ENCODE measurements at places on chromosomes 7 and 10.

- DNase-seq = no peak
These were observed 25.1 kb upstream of the ABLIM1 start for GRCh38 chr10:114683162-114683561.

GRCh38 chr10:110978204-110978603 lies 58.8 kb downstream of the SHOC2 start:
- no peak for DNase-seq

- DNase-seq = no peak
These were observed 216.7 kb upstream of the PHF14 start for GRCh38 chr7:10756981-10757380.

GRCh38 chr7:32318300-32319011 lies 171.7 kb downstream of the LSM5 start:
- no peak for DNase-seq

DNA sequence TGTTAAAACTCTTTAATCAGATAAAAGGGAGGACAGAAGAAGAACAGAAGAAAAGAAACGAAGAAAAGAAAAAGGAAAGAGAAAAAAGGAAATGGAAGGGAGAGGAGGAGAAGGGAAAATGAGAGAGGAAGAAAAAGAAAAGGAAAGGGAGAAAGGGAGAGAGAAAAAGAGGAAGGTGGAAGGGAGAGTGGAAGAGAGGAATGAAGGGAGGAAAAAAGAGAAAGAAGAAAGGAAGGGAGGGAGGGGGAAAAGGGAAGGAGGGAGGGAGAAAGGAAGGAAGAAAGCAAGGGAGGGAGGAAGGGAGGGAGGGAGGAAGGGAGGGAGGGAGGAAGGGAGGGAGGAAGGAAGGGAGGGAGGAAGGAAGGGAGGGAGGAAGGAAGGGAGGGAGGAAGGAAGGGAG lies 305.7 kb downstream of the CALN1 start:
- no peak for DNase-seq

DNA sequence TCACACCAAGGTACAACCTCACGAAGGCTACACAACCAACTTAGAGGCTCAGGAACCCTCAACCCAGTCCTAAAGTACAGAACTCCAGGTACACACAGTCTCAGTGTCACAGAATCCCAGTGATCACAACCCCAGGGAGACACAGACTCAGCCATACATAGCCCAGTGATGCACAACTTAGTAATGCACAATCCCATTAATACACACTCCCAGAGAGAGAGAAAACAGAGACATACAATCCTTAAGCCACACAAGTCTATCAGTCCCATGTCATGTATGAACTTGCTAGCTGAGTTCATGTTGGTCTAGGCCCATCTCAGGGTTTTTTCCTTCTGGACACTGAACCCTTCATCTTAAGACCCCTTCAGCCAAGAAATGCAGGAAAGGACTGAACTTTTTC lies 4.6 kb downstream of the KCNIP2 start:
- DNase-seq = no peak

DNA sequence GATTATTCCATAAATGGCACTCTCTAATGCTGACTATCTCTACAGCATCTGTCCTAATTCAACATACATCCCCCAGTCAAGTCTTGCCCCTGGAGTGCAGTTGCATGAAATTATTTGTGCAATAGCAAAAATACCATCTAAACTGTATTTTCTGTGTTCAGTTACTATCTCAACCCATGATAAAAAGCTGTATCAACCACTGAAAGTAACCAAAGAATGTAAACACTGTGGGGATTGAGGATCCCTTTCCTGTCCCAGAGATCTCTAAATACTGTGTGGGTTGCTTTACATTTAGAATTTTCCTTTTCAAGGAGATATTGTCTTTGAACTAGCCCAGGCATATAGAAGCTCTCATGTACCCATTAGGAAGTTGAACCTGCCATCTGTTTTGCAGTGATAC lies 23.9 kb upstream of the DGKI start:
- no peak for DNase-seq

DNA sequence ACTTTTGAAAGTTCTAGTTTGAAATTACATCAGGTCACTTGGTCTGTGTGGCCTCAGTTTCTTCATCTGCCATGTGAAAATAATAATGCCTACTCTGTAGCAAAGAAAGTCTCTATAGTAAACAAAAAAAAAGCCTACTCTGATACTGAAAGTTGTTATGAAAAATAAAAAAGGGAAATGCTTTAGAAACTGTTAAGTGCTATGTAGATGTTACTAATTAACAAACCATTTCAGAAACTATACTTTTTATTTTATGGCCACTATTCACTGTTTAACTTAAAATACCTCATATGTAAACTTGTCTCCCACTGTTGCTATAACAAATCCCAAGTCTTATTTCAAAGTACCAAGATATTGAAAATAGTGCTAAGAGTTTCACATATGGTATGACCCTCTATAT lies 50.6 kb downstream of the CFTR start:
- DNase-seq = no peak

GRCh38 chr10:89421018-89421476 lies 6.7 kb downstream of the IFIT5 start:
- no peak for DNase-seq

DNA sequence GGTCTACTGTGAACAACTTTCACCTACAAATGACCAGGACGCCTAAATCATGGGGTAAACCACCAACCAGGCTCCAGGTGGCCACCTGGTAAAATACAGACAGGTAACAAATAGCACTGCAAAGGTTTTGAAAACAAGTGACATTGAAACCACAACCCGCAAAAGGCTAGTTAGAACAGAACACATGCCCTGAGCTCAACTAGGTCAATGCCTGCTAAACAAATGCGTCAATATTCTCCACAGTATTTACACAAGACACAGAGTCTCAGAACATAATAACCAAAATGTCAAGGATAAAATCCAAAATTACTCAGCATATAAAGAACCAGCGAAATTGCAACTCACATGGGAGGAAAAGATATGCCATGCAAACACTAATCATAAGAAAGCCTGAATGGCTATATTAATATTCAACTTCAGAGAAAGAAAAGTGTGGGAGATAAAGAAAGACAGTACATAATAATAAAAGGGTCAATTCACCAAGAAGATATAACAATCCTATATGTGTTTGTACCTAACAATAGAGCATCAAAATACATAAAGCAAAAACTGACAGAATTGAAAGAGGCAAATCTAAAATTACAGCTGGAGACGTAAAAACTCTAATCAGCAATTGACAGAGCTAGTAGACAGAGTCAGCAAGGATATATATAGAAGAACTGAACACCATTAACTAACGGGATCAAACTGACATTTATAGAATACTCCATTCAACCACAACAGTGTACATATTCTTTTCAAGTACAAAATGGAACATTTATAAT lies 47.6 kb downstream of the SMURF1 start:
- no peak for DNase-seq

DNA sequence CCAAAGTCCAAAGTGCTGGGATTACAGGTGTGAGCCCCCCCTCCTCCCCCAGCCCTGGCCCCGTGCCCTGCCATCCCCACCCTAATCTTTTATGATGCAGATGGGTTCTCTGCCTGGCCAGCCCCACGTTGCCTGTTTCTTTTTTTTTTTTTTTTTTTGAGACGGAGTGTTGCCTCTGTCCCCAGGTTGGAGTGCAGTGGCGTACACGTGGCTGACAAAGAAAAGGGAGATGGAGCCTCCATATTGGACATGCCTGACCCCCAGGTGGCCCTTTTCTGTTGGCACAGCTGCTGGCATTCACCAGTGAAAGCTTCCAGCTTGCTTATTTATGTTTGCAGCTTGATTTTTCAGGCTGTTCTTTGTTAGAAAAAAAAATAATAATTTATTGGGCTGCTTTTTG lies 235.3 kb downstream of the CCDC3 start:
- no peak for DNase-seq

DNA sequence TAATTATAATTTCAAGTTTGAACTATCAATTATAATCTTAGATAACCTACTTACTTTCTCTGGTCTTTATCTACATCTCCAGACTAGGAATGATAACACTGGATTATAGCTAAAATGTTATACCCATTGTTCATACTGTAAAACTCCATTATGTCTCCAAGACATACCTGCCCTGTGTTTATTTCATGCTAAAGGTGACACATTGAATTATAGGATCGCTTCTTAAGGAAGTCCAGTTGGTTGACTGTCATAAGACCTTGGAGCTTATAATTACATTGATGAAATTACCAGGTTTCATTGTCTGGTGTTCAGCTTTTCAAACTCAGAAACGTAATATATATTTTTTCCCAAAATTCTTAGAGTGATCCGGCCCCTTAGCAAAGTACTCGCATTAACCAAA lies 15.5 kb upstream of the HERC4 start:
- DNase-seq = no peak

DNA sequence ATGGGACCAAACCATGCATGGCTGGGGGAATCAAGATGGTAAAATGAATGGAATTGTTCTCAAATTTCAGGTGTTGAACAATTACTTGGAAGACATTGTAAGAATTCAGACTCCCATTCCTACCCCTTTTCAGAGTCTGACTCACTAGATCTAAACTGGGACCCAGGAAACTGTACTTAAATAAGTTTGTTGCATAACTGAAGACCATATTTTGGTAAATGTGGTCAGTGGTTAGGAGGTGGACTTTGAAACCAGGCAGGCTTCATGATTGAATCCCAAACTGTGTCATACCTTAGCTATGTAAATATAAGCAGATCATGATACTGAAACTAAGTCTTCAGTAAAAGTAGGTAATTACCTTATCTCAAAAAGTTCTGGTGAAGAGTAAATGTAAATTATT lies 41.7 kb downstream of the ZWINT start:
- DNase-seq = no peak

DNA sequence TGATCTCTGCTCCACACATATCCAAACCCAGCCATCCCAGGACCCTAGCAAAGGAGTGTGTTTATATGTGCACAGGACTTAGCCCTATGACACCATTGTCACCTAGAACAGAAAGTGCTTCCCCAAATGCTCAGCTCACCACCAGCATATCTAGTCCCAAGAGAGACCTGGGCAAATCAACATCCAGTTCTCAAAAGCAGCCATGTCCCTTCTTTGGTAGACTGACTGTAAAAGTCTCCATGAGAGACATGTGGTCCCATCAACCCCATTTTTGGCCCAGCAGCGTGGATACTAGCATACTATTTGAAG lies 20.9 kb upstream of the ARHGAP22 start:
- no peak for DNase-seq

DNA sequence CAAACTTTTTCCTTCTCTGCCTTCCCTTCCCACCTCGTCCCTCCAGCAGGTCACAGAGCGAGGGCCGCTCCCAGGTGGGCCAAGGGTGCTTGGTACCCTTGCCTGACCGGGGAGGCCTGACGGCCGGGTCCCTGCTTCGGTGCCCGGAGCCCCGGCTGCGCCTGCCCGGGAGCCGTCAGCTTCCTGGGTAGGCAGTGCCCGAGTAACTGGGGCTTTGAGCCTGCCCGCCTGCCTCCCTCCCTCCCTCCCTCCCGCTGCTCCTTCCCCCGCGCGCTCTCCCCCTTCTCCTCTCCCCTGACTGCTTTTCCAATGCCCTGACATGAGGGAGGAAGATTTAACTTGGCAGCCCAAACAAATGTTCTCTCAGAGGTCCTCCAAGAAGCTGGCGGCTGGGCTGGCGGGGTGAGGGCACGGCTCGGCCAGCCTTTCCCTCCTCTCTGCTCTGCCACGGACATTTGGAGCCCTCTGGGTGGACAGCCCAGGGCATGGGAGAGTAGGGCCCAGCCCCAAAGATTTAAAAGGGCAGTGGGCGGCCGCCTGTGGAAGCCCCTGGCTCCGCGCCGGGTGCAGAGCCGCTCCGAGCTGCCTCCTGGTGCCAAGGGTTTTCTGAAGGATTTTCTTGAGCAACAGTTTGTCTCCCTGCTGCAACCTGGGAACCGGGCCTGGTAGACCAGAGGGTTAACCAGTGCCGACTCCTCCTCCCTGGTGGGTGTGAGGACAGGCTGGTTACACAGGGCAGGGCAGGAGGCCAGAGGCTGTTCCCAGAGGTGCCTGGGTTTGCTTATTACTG lies 2.0 kb downstream of the ZMIZ1 start:
- peak; percentile 50 for DNase-seq

DNA sequence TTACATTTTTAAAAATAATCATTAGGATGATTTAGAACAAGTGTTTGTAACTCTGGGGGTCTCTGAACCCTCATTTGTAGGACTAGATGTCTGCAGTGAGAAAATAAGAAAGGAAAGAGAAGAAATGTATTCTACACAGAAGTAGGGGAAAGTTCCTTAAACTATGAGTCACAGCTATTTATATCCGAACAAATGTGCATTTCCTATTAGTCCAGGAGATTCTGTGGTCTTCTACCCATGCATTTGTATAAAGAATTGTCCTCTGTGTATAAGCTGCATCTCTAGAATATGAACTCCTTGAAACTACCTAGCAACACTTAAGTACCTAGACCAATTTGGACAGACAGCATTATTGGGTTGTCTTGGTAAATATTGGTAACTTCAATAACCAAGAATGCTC lies 15.9 kb upstream of the CD36 start:
- DNase-seq = no peak

DNA sequence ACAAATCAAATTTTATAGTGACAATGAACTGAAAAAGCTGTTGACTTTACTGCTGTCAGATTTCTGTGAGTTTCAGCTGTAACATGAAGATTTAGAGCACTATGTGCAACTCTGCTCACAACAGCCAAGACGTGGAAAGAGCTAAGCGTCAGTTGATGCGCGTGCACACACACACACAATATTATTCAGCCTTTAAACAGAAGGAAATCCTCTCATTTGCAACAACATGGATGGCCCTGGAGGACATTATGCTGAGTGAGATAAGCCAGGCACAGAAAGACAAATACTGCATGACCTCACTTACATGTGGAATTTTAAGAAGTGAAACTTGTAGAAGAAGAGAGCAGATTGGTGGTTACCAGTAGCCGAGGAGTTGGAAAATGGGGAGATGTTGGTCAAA lies 82.8 kb upstream of the FRMD4A start:
- DNase-seq = no peak

DNA sequence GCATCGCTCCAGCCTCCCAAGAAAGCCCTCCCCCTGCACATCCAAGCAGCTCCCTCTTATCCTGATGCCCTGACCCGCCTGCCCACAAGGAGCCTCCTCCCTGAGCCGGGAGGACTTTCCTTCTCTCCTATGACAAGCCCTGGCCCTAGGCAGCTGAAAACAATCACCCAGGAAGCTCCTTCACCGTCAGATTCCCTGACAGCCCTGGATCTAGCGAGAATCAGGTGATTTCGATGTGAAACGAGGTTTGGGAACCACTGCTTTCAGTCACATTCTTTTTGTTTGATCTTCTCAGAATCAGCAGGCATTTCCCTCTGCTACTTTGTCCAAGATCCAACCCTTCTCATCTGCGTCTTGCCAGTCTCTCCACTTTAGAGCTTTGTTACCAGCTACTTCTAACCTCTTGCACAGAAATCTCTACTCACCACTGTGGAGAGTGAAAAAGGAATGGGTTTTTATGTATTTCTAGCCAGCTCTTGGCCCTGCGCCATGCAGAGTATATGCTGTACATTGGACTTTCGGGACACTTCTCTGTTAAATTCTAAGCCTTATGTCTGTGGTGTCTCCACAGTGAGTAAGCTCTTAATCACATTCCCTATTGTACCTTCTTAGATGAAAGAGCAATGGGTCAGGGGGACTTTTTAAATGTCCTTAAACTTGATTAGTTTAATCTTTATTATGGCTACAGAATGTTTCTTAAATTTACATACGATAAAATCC lies 253.2 kb upstream of the C7orf33 start:
- DNase-seq = no peak

- peak; percentile 26 for DNase-seq
These were observed 2.7 kb downstream of the OGDH start for GRCh38 chr7:44608916-44609648.

GRCh38 chr7:114942446-114943175 lies 20.7 kb downstream of the MDFIC start:
- no peak for DNase-seq

- DNase-seq = no peak
These were observed 557.5 kb downstream of the DNAJB9 start for GRCh38 chr7:109127145-109127544.

- no peak for DNase-seq
These were observed 153.8 kb upstream of the CALCR start for GRCh38 chr7:93728292-93728691.
